ENCODE measurements at places on chromosomes 5 and 9. TPM values are rescaled to one million over a fixed set of nuclear protein-coding genes. Genes with fewer than 3 reads are reported as not detected.

DNA sequence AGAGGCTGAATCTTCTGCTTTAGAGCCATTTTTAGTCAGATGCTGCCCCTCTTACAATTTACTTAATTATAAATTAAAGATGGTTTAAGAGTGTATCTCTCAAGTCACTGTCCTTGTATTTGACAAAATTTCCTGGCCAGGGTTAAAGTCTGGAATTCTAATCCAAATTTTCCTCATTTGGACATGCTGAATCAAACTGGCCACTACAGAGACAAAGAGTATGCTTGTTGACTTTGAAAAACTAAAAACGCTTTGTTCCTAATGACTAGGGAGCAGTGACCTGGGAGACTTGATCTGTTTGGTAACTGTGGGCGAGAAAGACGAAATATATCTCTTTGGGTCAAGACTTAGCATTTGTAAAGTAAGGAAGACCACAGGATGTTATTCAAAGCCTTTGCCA is 303.2 kb downstream of the ZSWIM6 start:
- DNase-seq, result no peak

DNA sequence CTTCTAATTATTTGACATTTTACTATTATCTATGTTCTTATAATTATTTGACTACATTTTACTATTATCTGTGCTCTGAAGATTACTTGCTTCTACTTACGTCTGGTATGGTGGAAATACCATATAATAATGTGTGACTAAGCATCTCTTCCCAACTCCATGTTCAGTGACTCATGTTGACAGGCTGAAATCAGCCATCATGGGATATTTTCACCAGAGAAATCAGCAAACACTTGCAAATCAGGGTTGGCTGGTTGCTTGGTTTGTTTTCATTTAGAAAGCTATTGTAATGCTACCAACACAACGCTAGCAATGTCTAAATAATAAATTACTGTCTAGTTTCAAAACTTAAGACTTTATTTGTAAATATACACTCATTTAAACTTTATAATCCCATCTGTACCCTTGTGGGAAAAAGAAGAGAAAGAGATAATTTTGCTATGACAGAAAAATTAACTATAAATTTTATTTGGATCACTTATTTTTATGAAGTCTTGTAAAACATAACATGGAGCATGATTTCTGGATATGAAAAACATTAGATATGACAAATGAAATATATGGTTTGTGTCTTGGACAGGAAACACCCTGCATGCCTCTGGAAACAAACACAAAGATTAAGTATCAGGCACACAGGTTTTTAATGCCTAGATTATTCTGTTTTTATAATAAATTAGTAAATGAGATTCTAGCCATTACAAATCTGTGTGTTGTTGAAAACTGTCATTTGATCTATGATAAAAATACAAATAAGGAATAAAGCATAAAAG is 337.6 kb downstream of the BNC2 start:
- no peak for DNase-seq

The BNC2 gene
- total RNA-seq, result not detected

The PCDHAC1 gene
- not detected for total RNA-seq

GRCh38 chr5:6819521-6819920 is 106.3 kb downstream of the TENT4A start:
- DNase-seq, result no peak

The NMUR2 gene
- not detected for total RNA-seq

GRCh38 chr5:74468421-74468820 is 172.1 kb downstream of the ENC1 start:
- no peak for DNase-seq

The C9orf153 gene
- not detected for total RNA-seq

The ARHGEF39 gene
- 15.3 TPM for total RNA-seq

DNA sequence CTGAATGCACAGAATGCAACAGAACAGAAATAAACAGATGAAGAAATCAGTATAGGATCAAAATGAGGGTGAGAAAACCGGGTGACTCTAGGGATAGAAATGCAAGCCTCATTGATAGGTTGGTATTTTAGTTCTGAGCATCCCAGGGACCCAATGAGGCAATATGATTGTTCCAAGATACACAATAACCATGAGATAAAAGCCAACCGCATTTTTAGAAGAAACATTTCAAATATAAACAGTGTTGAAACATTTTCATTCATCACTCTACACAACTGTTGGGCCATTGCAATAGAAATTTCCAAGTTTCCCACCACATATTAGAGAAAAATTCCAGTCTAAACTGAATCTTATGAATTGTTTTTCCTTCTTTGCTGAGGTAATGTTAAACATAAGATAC is 452.3 kb upstream of the PTGER4 start:
- DNase-seq, result no peak

DNA sequence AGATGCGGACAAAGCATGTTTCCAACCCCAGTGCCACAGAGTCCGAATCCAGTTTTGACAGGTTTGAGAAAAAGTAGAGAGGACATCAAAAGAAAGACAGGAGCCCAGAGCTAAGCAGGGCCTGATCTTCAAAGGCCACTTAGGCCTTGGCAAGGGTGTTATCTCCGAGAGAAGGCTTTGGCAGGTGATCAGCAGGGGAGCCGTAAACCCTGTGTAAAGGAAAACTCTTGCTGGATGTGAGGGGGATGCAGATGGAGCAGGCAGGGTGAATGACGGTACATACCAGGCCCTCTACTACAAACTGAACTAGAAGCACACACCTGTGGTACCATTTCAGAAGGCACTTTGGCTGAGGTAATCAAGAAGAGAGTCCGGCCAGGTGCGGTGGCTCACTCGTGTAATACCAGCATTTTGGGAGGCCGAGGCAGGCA is 1.4 kb upstream of the HNRNPH1 start:
- peak; percentile 39 for DNase-seq

DNA sequence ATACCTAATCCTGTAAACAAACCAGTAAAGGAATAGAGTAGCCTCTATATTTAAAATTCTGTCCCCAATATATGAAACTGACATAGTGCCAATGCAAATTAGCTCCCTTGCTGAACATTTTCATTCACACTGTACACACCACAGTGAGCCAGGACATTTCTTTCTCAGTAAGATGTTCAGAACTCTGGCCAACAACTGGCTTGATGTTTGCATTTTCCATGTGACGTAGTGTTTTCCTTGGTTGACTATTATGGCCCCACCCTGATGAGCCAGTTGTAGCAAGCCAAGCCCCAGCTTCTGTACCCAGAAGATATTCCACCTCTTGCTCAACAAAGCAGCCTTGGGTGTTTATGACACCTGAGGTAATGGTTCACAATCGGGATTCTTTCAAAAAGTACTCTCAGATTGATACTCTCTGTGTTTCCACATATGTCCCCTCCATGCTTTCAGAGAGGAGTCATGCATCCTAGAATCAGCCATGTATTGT is 17.7 kb upstream of the ANXA1 start:
- DNase-seq, result no peak

DNA sequence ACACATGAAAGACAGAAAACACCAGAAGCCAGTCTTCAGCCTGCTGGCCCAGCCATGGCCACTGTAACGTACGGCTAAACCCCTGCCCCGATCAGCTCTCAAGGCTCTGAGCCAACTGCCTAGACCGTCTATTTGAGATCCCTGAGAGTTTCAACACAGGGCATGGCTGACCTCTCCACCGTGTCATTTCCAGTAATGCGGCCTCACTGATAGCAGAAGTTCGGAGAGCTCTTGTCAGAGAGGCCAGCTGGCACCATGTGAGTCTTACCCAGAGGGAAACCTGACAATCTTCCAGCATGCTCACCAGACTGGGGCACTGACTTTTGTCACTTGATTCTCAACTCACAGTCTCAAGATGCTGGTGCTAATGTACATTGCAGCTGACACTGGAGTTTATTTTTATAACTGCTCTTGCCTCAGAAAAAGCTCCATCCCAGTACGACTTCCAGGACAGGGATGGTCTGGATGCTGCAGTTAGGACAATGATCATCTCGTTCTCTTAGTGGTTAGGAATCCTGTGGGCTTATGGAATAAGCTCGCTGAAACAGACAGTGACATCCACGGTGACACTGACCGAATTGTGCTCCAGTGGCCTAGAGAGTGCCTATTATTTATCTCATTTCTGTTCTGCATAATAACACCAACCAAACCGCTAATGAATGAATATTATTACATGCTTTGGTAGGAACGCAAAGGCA is 372.7 kb downstream of the ICE1 start:
- no peak for DNase-seq

The SPINK4 gene
- total RNA-seq, result not detected

The MORN5 gene
- not detected for total RNA-seq

The ZBTB43 gene
- 6.4 TPM for total RNA-seq

GRCh38 chr5:148924817-148925216 is 98.4 kb downstream of the ADRB2 start:
- DNase-seq, result no peak

DNA sequence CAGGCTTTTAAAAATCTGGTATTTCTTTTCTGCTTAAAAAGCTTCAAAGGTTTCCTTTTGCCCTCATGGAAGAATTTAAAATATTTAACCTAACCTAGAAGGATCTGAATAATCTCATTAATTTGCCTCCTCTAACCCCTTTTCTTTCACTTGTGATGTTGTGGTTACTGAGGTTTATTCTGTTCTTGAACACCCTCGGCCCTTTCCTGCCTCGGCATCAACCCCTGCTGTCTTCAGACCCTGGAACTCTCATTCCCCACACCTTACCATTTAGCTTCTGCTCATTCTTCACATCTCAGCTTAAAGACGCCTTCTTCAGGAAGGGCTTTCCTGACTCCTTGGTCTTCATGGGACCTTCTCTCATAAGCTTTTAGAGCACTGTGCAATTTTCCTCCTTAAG is 131.4 kb upstream of the MAN2A1 start:
- no peak for DNase-seq

The SCGB3A2 gene
- not detected for total RNA-seq

The PAEP gene
- total RNA-seq, result not detected

The MEIKIN gene
- total RNA-seq, result not detected

DNA sequence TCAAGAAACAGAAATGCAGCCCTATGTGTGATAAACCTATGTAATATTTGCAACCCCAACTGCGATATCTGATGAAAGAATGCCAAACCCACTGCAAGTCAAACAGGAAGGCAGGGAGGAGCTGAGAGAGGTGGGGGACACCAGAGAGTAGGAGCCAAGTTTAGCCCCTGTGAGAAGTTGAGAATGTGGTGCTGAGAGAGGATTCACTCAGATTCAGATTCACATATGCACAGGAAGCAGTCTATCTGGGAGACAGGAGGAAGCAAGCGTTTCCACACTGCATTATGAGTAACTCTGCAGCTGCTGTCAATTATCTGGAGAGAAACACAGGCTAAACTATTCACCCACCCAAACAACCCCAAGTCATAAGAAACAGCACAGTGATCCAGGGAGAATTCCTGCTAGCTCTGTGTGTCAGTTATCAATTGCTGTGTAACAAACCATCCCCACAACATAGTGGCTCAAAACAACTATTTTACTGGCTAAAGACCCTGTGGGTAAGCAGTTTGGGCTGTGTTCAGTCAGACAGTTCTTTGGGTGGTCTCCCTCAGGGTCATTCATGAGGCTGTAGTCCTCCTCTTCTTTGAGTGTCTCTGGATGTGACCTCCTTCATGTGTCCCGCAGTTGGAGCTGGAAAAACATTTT is 161.9 kb upstream of the RAI14 start:
- DNase-seq, result no peak

GRCh38 chr9:27003426-27004077 is 1.9 kb downstream of the LRRC19 start:
- no peak for DNase-seq

The CYLC2 gene
- not detected for total RNA-seq

DNA sequence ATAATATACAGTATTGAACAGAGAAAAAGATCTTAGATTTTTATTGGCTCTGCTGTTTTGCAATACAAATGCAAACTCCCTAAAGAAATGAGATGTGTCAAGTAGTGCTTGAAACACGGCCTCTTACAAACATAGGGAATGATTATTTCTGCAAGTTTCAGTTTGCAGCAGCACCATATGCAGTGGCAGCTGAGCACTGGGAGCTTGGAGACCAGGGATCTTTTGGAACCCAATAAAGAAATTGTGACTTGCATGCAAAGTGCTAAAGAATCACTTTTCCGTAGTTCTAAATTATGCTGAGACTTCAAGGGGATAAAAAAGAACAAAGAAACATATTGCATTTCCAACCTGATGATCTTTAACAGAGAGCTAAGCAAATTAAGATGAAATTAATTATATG is 674.6 kb upstream of the ZNF608 start:
- DNase-seq, result no peak

DNA sequence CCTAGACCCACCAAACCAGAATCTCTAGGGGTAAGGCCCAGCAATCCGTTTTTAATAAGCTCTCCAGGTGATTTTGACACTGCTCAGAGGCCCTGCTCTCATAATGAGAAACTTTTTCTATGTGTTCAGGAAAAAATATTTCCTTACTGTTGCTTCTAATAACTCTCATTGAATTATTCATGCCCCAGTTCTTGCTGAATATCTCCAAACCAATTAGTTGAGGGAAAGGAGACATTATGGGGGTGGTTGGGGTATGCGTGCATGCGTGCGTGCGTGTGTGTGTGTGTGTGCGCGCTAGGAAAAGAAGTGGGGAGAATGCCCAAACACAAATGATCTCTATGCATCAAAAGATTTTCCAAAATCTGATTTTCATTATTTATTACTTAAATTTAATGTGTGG is 411.4 kb downstream of the PIK3R1 start:
- no peak for DNase-seq

The MAMDC2 gene
- total RNA-seq, result not detected

The CARD19 gene
- total RNA-seq, result 5.5 TPM

DNA sequence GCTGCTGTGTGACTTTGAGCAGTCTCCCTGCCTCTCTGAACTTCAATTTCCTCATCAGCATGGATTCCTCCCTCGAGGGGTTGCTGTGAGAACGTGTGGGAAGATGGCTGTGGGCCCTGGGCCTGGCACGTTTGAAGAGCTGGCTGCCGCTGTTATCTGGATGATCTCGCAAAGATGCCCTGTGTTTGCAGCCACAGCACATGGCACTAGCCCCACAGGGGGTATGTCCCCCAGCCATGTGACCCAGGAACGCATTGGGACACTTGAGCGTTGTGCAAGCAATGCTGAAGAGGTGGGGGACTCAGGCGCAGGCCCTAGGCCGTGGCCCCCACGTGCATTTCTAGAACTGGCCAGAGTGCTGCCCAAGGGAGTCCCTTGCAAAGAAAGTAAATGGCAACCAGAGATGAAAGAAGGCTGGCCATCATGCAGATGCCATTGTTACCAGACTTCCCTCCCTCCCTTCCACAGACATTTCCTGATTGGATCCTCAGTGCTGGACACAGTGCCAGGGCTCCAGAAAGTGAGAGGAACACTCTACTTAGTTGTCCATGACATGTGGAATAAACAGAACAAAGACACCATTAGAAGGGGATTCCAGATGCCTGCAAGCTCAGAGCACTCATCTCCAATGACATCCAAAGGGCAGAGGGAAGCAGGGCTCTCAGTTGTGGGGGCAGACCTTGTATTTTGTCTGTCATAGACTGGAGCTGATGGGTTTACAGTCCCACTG is 65.1 kb upstream of the NEURL1B start:
- no peak for DNase-seq

GRCh38 chr5:58462623-58463230 is 2.8 kb upstream of the PLK2 start:
- peak; percentile 85 for DNase-seq

- no peak for DNase-seq
These were observed 85.0 kb upstream of the MAN2A1 start for GRCh38 chr5:109604758-109605157.

The GALT gene
- total RNA-seq, result 66.2 TPM

The PLAC8L1 gene
- not detected for total RNA-seq

All from Karpas-422 (cell line).